Omental fat pad (tissue), 4 donors: ENCODE measurements at places on chromosomes 3 and 15.
A peak's percentile ranks its signal among the peaks of the same experiment; 100 is the strongest.

GRCh38 chr3:41893977-41894376, 67.9 kb downstream of the ULK4 start:
- DNase-seq = no peak

DNA sequence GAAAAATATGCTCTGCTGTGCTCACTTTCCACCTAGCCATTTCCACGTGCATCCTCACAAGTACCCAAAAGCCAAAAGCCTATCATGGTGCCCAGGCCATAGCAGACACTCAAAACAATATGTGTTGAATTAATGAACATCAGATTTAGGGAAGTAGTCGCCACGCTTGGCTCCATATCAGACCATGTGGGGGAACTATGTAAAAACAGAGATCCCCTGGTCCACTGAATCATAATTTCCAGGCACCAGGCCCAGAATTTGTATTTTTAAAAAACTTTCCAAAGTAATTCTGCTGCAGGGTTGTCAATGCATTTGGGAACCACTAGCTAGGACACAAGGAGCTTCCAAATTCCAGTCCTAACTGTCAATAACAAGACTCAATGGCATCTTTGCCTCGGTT, 77.3 kb downstream of the CNTN3 start:
- no peak for DNase-seq

- no peak for DNase-seq
Observed at GRCh38 chr3:141407825-141408224, 39.5 kb downstream of the ZBTB38 start.

DNA sequence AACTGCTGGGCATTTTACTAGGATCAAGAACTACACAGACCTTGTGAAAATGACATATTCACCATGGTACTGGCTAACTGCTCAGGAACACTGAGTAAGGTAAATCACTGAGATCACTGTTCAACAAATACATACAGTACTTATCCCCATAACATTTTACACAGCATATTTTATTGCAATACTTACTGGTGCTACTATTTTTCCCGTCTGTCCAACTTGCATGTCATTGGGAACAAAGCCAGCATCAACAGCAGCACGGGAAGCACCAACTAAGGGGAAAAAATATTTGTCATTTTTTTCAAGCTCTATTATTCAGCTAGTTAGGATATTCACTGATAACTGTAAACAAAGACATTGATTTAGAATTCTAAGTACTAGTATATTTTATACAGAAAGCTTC, 37.0 kb downstream of the ETFA start:
- DNase-seq = no peak

GRCh38 chr3:193943851-193944517, 192.0 kb upstream of the HES1 start:
- DNase-seq = no peak

- no peak for DNase-seq
Observed at GRCh38 chr3:196388956-196389355, 43.3 kb downstream of the UBXN7 start.

GRCh38 chr3:159169828-159170227, 368.0 kb downstream of the MFSD1 start:
- no peak for DNase-seq

GRCh38 chr3:71104556-71104955, 479.0 kb downstream of the FOXP1 start:
- DNase-seq = no peak

GRCh38 chr3:52277972-52278509, 408 bp downstream of the WDR82 start:
- DNase-seq = no peak

DNA sequence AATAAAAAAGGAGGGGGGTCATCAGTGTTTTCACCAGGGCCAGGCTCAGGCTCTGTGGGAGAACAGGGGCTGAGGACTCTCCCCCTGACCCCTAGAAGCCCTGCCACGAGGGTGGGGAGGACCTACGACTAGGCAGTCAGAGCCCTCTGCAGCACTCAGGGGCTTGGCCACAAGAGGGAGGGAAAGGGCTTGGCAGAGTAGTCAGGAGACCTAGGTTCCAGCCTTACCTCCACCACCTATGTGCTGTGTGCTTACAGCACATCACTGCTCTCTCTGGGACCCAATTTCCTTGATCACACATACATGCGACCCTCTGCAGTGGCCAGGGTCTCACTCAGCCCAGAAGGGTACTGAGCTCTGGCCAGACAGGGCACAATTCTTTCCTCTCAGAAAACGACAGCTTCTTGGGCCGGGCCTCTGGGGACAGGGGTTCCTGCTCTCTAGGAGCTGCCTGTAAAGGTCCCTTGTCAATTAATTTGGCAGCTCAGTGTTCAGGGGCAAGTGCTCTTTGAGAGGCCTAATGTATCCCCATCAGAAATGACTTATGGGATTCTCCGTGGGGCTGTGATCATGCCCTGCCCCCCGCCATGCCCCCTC, 16.4 kb upstream of the SKIC8 start:
- DNase-seq = no peak

GRCh38 chr15:61629269-61629668, 400.2 kb upstream of the RORA start:
- no peak for DNase-seq

- no peak for DNase-seq
Observed at GRCh38 chr15:35705884-35706585, 160.1 kb upstream of the DPH6 start.

DNA sequence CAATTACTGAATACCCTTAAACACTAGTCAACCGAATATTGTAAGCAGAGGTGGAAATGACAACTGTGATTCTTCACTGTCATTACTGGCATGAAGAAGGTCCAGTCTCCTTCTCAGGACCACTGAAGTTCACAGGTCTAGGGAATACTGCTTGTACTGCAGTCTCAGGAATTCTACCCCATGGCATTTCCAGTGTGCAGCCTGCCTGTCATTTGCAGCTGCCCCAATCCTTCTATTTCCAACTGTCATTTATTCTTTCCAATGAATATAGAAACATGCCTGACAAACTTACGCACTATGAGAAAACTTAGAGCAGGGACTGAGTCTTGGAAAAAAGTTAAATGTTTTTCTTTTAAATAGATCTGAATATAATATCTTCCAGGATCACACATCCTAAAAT, 308.0 kb upstream of the THBS1 start:
- DNase-seq = no peak

DNA sequence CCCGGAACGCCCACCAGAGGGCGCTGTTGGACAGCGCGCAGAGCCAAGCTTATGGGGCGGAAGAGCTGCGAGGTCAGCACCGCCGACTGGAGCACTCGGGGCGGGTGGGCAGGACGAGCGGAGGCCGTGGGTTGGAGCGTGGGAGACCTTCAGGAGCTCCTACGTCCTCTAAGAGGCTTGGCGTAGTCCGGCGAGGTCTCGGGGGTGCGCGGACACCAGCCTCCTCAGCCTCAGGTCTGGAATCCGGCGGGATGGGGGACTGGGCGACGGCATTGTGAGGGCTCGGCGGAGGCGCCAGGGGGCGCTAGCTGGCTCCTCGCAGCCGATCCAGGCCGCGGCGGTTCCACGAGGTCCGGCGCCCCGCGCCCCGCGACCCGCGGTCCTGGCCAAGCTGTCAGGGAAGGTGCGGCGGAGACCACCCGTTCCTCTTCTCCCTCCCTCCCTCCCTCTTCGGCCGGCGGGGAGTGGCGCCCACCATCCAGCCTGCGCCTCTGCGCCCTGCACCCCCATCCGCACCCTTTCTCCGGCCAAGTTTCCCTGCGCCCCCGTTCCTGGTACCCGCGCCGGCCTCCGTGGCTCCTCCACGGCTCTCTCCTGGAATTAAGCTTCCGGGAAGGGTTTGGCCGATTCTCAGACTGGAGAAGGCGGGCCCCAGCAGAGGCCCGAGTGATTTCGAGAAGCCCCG, 24.3 kb upstream of the POLG start:
- DNase-seq = peak; percentile 53
